Uterus (tissue), 4 donors: ENCODE measurements at places on chromosomes 6 and 20. TPM values are rescaled to one million over a fixed set of nuclear protein-coding genes. Genes with fewer than 3 reads are reported as not detected.

DNA sequence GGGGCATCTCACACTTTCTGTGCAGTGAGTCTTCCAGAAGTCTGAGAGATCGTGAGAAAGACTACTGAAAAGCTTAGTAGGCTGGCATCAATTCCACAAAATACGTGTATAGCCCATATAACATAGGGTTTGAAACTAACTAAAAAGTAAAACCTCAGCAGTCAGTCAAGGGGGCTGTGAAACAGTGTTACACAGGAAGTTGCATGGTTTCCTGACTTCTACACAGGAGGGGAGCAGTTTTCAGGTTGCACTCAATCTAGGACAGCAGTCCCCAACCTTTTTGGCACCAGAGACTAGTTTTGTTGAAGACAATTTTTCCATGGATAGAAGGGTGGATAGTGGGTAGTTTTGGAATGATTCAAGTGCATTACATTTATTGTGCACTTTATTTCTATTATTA, 4.7 kb upstream of the LY86 start:
- no peak for DNase-seq

The OR2H2 gene
- total RNA-seq = not detected

DNA sequence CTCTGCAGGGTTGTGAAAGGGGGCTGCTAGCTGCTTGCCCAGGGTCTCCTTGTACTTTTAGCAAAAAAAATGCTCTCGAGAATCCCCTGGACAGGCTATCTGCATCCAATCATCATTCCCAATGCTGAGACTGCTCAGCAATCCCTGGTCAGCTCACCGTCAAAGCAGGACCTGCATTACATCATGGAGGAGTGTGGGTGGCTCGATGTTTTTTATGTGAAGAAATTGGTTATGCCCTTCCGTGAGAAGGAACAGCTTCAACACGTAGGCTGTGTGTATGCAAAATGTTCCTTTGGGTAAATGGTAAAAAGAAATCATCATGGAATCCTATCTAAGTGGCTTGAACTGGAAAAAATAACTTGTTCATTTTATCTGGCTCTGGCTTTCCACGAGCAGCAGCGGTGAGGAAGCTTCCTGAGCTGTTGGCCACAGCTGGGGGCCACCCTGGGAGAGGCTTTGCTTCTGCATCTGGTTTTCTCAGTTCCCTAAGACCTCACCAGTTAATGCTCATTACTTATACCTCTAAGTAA, 111.4 kb downstream of the FYN start:
- no peak for DNase-seq

DNA sequence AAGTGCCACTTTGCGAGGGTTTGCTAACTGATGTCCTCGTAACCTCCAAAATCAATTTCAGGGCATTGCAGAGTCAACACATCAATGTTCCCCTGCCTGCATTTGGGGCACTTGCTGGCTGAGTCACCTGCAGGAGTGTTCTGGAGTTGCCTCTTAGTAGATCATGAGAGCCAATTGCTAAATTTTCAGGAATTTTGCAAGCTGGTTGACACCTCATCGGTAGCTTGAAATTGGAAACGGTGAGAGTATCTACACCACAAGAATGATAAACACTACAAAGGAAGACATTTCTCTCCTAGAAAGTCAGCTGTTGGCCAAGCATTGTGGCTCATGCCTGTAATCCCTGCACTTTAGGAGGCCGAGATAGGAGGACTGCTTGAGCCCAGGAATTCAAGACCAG, 10.8 kb upstream of the BFSP1 start:
- no peak for DNase-seq

DNA sequence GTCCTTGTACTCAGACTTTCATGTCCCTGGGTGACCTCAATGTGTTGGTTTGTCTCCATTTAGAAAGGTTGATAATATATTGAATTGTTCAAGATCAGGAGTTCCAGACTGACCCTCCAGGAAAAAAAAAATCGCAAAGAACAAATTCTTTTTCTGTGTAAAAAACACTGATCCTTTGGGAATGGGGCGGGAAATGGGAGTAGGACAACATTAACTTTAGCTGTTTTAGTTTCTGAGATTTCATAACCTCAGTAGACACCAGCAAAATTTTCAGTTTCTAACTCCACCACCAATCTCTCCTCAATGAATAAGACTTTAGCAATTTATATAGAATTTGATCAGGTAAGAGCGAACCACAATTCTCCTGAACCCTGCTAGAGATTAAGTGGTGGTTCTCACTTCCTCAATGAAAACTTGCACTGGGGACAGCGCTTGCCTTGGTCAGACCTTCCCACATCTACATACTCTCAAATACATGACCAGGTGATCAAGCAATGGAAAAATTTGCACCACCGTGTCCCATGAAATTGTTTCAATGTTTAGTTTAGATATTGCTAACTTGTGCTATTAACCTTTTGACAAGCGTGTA, 231.2 kb upstream of the PLN start:
- no peak for DNase-seq

- DNase-seq = no peak
These were observed 294.4 kb upstream of the PRDM1 start for GRCh38 chr6:105791583-105792318.

DNA sequence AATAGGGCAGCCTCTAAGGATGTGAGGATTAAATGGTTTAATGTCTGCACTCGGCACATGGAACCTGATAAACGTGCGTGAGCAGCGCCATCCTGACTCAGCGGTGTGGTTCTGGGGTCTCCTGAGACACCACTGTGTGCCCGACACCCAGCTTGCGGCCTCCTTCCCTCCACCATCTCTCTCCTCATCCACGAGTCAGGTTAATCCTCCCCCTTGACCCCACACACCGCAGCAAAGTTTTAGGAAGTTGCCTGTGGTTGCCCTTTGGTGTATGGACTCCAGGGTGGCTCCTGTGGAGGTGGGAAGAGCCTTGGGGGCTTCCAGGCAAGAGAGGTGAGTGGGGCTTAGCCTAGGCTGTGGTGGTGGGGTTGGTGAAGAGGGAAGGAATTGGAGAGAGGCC, 68.2 kb downstream of the PHACTR3 start:
- no peak for DNase-seq

The ZFP57 gene
- not detected for total RNA-seq

DNA sequence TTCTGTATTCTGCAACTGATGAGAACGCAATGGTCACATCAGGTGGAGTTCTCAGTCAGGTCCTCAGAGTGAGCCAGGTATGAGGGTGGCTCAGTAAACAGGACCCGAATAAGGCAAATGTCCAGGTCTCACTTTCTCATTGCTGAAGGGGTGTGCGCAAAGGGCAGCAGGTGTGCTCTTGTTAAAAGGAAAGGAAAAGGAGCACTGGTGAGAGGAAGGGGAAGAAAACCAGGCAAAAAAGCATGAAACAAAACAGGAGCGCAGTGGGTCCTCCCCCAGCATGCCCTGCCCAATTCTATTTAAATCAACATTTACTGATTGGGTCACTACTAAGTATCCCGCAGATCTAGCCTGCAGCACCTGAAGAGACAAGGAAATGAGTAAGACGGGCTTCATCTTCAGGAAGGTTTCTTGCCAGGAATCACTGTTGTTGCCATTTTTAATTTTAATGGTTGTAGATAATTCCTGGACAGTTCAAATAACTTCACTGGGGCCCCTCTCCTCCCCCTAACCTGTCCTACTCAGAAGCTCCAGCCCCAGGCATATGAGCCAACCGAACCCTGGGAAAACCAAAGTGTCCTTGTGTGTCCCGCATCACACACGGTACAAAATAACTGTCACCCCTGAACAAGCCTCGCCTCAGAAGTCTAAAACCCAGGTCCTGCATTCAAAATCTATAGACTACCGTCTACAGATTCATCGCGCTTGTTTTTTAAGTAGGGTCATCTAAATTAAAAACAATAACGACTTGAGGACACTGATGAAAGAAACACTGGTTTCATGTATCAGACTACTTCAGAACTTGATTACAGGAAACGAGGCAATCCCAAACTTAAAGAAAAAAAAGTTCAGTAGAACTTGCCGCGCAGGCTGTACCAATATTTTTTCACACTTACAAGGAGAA, 980 bp downstream of the MBOAT1 start:
- DNase-seq = no peak

The C6orf118 gene
- total RNA-seq = not detected

DNA sequence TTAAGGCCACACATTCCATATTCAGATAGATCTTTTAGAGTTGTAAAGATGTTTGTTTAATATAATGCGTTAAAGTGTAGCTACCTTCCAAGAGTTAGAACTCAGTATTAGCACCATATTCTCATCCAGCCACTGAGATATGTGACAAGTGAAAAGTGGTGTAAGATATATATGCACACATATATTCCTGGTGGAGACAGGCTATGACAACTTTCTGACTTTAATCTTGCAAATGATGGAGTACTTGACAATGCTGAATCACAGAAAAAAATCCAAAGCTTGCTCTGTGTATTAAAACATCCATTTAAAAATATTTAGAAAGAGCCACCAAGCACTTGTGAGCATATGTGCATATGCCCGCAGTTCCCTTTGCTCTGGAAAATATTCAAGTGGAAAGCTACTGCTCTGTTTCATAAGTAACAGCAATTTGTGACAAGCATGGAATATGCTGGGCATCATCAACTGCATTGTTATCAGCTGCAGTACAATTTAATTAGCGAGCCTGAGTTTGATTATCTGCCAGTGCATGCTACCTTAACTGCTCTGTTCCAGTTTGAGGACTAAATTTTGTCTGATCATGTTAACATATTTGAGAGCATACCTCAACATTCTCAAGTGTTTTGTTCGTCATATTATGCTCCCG, 64.8 kb downstream of the VIP start:
- no peak for DNase-seq

DNA sequence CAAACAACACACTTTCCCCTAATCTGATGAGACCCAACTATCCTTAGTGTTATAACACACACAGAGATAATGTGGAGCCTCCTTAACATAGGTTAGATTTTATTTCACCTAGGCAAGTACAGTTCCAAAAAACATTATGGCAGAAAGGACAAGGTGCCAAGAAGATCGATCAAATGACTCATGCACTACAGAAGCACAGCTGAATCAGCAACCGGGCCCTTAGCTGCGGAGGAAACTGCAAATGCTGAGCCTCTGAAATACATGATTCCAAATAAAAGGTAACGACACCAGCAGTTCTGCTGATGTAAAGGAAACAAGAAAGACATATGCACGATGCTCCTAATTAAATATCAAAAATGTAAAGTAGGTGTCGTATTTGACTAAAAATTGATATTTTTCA, 19.9 kb upstream of the MUC21 start:
- DNase-seq = no peak

The SLC22A3 gene
- total RNA-seq = 33.5 TPM

GRCh38 chr6:11744753-11745152, 33.9 kb downstream of the ADTRP start:
- peak; percentile 67 for DNase-seq

The YWHAB gene
- 121 TPM for total RNA-seq

The CCN5 gene
- total RNA-seq = not detected

DNA sequence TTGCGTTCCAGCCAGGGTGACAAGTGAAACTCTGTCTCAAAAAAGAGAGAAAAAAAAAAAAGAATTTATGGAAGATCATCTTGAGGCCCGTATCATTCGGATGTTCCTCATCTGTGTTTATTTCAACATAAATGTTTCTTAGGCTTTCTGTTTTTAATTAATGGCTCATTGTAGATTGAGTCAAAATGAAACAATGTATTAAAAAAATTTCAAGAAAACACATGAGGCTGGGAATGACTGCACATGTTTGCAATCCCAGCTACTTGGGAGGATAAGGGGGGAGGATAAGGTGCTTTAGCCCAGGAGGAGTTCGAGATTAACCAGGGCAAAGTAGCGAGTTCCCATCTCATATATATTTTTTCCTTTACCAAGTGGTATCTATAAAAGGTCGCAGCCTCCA, 47.3 kb downstream of the ITCH start:
- no peak for DNase-seq

- DNase-seq = no peak
These were observed 12.1 kb upstream of the MLN start for GRCh38 chr6:33815854-33816253.

- DNase-seq = no peak
These were observed 54.9 kb downstream of the SESN1 start for GRCh38 chr6:109039795-109040194.

GRCh38 chr6:35202066-35202546, 11.7 kb upstream of the SCUBE3 start:
- no peak for DNase-seq

GRCh38 chr6:18427296-18427695, 40.1 kb downstream of the RNF144B start:
- no peak for DNase-seq

GRCh38 chr20:62772619-62772989, 23.7 kb upstream of the MRGBP start:
- DNase-seq = no peak

- no peak for DNase-seq
These were observed 173.6 kb downstream of the CDC5L start for GRCh38 chr6:44561060-44561623.

The TAAR2 gene
- not detected for total RNA-seq

- DNase-seq = no peak
These were observed 871.6 kb upstream of the GJE1 start for GRCh38 chr6:141261016-141261671.

DNA sequence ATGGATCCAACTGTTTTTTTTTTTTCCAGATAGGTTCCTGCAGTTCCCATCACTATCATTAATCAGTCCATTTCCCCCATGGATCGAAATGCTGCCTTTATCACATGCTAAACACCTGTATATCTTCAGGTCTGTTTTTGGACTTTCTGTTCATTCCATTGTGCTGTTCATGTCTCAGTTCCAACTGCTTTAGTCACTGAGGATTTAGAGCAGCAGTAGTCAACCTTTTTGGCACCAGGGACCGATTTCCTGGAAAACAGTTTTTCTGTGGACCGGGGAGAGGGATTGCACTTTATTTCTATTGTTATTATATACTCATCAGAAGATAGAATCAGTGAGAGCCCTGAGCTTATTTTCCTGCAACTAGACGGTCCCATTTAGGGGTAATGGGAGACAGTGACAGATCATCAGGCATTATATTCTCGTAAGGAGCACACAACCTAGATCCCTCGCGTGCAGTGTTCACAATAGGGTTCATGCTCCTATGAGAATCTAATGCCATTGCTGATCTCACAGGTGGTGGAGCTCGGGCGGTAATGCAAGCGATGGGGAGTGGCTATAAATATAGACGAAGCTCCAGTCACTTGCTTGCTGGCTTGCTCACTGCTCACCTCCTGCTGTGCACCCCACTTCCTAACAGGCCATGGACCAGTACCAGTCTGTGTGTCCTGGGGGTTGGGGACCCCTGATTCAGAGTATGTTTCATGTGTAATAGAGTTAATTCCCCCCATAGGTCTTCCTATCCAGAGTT, 46.0 kb downstream of the CAP2 start:
- no peak for DNase-seq

The RSPH3 gene
- 3.3 TPM for total RNA-seq

DNA sequence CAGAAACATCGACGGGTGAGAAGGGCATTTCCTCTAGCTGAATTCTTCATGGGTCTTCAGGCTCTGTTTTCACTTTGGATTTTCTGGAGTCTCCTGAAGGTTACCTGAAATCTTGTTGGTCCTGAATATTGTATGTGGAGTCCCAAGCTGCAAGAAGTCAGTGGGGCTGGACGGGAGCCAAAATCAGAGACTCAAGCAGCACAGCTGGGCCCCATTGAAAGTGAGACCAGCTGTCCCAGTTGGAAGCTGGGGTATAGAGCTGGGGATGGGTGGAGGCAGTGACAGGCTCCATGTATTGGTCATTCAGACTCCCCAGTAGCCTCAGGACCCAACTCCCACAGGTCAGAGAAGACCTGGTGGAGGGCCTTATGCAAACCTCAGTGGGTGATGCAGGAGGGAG, 111.3 kb upstream of the MLN start:
- DNase-seq = no peak

GRCh38 chr6:132768051-132768517, 10.4 kb upstream of the VNN2 start:
- DNase-seq = no peak
